ENCODE measurements at places on chromosomes 1 and 21.

GRCh38 chr1:175450219-175450618 lies 257.6 kb upstream of the KIAA0040 start:
- no peak for DNase-seq

DNA sequence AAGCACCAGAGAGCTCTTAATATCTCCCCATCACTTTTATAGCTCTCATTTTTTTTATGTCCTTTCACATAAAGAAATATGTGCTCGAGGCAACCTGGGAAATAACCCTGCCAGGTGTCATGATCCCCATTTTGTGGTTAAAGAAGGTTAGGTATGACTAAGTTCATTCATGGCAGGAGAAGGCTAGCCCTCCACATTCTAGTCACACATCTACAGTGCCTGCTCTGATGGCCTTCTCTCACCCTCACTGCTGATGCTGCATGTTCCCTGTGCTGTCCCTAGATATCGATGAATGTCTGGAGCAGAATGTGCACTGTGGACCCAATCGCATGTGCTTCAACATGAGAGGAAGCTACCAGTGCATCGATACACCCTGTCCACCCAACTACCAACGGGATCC lies 187.5 kb downstream of the TPR start:
- no peak for DNase-seq

- DNase-seq: no peak
These were observed 8.3 kb downstream of the GRHL3 start for GRCh38 chr1:24327486-24327885.

GRCh38 chr21:27475363-27475955 lies 508.6 kb upstream of the ADAMTS5 start:
- DNase-seq: no peak

DNA sequence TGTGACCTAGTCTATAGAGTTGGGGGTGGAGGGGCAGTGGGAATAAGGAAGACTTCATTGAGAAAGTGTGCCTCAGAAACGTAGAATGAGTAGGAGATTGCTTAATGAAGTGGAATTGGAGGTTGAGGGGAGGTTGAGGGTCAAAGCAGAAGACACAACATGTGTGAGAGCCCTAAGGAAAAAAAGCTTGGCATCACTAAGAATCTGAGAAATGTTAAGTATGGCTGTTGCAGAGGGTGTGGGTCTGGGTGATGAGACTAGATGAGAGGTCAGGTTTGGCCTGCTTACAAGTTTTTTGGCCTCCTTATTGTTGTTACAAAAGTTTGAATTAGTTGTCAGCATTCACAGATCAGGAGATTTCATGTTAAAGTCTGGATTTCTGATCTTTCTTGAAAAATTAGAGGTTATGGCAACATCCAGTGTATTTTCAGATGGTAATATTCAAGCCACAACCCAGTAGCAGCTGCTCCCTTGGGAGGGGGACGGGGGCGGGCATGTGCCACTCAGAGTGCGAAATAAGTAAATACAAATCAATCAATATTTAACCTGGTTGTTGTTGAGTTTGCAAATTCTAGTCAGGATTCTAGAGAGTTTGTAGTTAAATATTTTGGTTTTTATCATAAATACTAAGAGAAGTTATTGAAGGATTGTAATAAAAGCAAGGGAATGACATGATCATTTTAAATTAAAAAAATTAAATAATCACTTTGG lies 4.3 kb downstream of the MAN1A2 start:
- DNase-seq: no peak

DNA sequence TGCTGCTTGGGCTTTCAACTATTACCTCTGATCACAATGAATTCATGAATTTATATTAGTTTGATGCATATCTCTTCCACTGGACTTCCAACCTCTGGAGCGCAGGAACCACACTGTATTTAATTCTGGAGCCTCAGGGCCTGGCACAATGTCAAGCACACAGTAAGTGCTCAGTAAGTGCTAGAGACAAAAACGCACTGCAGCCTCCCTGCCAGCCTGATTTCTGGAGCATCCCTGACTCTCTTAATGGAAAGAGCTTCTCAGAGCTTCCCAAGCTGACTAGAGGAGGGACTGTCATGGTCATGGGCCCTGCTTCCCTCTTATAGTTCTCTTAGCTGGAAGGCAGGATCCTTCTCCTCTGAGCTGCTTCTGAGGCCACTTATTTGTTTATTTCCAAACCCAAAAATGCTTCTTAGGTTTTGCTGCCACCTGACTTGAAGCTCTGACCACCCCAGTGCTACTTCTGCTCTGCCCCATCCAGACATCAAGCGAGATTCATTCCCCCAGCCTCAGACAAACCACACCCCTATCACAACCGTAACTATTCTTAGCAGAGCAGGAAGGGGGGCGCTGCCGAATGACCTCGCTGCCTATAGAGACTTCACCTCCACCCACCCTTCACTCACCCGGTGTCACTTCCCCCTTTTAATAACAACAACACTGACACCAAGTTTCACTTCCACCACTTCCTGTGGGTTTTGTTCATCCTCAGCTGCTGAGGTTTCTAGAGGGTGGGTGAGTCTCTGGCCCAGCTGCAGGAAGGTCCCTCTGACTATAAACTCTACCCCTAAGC lies 33.6 kb downstream of the NUAK2 start:
- DNase-seq: no peak

- no peak for DNase-seq
These were observed 7.6 kb downstream of the DENND2D start for GRCh38 chr1:111192658-111193519.

GRCh38 chr1:192171123-192171522 lies 12.9 kb downstream of the RGS18 start:
- no peak for DNase-seq

DNA sequence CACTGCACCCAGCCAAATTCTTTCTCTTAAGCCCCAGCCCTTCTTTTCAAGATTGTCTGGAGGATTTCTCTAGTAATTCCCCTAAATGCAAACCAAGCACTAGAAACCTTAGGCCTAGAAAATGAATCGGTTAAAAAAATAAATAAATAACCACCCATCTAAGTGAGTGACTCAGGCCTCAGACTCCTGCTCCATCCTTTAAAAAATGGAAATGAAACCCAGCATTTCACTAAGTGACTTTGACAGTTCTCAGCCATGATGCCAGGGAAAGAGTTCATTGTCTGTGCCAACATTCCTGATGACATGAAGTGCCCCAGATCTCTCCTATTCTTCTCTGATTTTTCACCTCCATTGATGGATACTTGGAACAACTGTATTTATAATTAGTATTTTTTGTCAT lies 415.2 kb upstream of the DAB1 start:
- no peak for DNase-seq

DNA sequence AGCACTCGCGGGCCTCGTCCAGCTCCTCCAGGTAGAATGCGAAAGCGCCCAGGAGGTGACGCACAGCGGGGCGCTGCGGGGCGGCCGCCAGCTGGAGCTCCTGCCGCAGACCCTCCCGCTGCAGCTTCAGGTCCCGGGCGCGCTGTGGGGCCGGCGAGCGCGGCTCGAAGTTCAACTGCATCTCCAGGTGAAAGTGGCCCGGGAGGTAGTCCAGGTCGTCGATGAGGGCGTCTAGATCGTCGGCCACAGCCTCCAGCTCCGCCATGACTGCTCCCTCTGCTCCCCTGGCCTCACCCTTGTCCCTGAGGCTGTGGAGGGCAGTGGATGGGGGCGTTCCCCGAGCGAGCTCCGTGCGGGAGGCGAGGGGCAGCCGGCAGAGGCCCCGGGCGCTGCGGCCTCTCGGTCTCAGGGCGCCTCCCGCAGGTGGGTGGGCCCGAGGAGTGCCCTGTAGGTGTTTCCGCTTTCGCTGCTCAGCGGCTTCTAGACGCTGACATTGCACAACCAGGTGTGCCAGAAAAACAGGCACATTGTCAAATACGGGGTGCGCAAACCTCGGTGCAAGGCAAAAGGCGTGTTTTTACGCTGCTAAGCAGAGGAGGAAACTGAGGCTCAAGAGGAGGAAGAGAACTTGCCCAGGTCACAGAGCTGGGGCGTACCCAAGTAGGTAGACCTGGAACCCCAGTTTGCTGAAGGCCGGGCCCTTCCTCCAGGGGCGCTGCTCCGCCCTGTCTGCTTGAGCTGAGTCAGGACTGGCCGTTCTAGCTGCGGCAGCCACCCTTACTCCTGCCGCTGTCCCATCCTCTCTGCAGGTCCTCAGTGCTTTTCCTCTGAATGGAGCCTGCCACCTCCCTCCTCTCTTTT lies at the start of gene TTC22:
Gene TTC22, minus strand, starts transcription at position 425 of the 861 bp plus-strand sequence. Its CDS starts 160 bp downstream, at position 265.
- no peak for DNase-seq

DNA sequence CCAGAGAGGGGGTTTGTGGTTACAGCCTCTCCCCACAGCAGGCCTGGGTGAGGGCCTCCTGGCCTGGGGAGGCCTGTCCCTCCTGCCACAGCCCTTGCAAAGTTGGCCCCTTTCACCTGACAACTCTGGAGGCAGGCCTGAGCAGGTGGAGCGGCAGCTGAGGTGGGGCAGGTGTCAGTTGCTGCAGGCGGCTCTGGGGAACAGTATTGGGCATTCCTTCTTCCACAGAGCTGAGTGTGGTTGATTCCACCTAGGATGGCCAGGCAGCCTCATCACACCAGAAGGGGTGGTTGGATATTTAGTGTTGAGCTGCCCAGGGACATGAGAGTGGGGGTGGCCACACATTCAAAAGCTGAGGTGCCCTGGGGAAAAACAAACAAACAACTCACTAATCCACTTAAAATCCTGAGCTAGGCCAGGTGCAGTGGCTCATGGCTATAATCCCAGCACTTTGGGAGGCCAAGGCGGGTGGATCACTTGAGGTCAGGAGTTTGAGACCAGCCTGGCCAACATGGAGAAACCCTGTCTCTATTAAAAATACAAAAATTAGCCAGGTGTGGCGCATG lies 31.1 kb downstream of the PIGP start:
- DNase-seq: no peak

DNA sequence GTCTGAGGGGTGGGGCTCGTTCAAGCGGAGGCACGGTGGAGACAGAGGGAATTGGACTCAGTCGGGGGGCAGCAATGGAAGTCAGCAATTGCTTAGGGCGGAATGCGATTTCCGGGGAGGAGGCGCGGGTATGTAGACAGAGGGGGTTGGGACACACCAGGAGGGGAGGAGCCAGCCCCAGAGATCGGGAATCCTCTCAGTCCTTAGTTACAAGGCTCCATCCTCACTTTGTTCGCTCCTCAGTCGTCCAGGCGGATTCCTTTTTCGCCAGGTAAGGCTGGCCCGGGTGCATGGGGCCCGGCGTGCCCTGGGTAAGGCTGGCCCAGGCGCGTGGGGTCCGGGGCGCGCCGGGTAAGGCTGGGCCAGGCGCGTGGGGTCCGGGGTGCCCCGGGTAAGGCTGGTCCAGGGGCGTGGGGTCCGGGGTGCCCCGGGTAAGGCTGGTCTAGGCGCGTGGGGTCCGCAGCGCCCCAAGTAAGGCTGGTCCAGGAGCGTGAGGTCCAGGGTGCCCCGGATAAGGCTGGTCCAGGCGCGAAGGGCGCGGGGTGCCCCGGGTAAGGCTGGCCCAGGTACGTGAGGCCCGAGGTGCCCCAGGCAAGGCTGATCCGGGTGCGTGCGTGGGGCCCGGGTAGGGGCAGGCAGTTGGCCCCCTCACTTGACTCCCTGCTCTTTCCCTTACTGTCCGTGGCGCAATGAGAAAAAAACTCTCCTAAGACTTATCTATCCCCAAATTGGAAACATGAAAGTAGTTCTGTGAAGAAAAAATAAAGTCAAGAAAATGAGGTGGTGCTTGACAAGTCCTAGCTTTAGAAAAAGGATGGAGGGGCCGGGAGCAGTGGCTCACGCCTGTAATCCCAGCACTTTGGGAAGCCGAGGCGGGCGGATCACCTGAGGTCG lies at the start of gene L1TD1:
Gene L1TD1, plus strand, starts transcription at position 199 of the 894 bp plus-strand sequence. CDS start 11,780 bp downstream, outside the sequence.
- DNase-seq: no peak

DNA sequence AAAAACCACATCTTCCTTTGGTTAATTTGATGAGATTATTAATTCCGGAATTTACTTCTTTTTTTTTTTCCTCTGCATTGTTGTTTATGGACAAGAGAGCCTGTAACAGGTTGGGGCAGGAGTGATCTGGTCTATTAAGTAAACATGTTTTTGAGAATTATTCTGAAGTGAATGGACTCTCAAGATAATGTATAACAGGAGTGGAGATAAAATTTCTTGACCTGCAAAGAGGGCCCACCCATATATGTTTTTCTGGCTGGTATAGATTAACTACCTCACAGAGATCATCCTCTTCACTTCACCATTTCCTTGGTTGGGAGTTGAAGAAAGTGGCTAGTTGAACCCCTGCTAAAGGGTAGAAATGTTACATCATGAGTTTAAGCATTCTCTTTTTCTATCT lies 10.7 kb downstream of the DDI2 start:
- DNase-seq: no peak

DNA sequence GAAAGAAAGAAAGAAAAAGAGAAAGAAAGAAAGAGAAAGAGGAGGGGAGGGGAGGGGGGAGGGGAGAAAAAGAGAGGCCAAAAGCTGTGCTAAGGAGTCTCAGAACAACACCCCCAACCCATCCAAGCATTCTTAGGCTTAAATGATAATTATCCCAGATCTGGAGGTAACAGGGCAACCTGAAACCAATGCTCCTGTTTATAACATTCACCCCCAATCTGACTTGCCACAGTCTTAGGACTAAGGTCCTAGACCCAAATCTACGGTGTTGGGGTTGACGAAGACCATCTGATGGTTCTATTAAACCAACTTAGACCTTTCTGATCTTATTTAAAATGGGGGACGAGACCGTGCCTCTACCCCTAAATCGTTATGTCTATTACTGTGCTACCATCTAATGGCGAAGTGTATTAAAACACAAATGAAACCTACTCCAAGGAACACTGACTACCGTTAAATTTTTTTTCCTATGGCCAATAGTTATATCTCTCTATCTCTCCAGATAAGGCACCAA lies 119.3 kb upstream of the CDC42BPA start:
- no peak for DNase-seq

DNA sequence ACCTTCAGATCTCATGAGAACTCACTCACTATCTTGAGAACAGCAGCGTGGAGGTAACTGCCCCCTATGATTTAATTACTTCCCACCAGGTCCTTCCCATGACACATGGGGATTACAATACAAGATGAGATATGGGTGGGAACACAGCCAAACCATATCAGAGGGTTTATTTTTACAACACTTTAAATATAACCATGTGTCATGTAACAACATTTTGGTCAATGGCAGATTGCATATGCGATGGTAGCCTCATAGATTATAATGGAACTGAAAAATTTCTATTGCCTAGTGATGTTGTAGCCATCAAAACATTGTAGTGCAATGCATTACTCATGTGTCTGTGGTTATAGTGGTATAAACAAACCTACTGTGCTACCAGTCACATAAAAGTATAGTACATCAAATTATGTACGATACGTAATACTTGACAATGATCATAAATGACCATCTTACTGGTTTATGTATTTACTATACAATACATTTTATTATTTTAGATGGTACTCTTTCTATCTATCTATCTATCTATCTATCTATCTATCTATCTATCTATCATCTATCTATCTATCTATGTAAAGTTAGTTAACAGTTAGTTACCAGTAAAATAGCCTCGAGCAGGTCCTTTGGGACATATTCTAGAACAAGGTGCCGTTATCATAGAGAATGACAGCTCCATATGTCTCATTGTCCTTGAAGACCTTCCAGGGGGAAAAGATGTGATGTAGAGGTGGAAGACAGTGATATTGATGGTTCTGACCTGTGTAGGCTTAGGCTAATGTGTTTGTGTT lies 12.6 kb upstream of the S100B start:
- DNase-seq: no peak

DNA sequence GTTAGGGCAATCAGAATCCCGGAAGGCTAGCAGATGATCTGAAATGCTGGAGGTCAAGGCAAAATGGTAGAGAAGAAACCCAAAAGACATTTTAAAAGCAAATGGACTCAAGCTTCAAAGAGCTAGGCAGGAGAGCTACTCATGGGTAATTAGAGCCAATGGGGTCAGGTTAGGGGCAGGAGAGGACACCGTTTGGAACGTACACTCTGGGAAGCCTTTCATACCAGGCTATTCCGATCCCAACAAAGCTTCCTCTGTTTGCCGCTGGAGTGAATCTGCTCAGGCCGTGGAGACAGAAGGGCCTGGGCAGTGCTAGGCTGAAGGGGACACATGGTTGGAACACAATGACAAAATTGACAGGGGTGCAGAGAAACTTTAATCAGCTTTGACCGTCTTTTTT lies 346.6 kb downstream of the RPS6KC1 start:
- DNase-seq: no peak
